ENCODE measurements at places on chromosomes 16 and 17. TPM values are rescaled to one million over a fixed set of nuclear protein-coding genes. Genes with fewer than 3 reads are reported as not detected.

GRCh38 chr17:78963378-78963777, 16.3 kb downstream of the LGALS3BP start:
- DNase-seq: peak; percentile 27

GRCh38 chr16:3431779-3432219, 11.5 kb downstream of the ZNF597 start:
- DNase-seq: peak; percentile 53

- peak; percentile 93 for DNase-seq
Observed at GRCh38 chr17:11644265-11645212, 46.3 kb downstream of the DNAH9 start.

- peak; percentile 19 for DNase-seq
Observed at GRCh38 chr16:64133366-64133765, 988.5 kb downstream of the CDH11 start.

GRCh38 chr17:526425-526824, 173.8 kb upstream of the RPH3AL start:
- DNase-seq: no peak

- peak; percentile 86 for DNase-seq
Observed at GRCh38 chr17:82963104-82963950, 116.1 kb upstream of the METRNL start.

GRCh38 chr17:4786516-4786915, 352 bp upstream of the VMO1 start:
- no peak for DNase-seq

- no peak for DNase-seq
Observed at GRCh38 chr17:70564006-70564620, 394.8 kb downstream of the KCNJ2 start.

GRCh38 chr17:63652106-63652505, 29.9 kb downstream of the MAP3K3 start:
- no peak for DNase-seq

- peak; percentile 42 for DNase-seq
Observed at GRCh38 chr16:70396246-70396904, 42.5 kb downstream of the ST3GAL2 start.

DNA sequence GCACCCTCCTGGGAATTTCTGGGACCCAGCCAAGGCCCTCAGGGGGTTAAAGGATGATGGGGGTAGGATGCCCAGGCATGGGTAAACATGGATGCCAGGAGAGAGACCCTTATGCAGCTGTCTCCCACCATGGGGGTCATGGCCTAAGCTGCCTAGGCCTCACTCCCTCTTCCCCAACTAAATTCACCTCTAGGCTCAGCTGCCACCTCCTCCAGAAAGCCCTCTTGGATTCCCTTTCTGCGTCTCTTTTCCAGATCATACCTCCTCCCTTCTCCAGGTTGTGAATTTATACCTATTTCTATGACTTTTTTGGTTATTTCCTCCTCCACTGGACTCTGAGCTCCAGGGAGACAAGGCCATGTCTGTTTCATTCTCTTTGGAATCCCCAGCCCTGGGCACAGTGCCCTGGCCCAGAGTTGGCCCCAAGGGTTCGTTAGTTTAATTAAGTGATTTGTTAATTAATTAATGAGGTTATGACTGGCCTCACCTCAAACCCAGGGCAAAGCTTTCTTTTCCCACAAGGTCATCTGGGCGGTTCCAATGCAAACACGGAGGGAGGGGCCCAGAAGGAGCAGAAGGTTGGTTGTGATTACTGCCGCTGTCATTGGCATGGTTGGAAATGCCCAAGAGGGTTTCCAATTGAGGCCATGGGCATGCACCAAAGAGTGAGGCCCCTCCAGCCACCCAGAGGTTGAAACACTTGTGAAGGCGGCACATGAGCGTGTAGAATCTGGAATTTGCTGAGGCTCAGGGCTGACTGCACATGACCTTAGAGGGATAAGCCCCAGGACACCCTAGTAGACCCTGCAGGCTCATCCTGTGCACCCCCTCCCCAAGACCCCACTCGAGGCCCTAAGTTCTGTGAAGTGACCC, 6.9 kb upstream of the KRT17 start:
- no peak for DNase-seq

GRCh38 chr16:5001571-5001970, 32.2 kb downstream of the NAGPA start:
- no peak for DNase-seq

- peak; percentile 80 for DNase-seq
Observed at GRCh38 chr17:64074704-64075426, 54.4 kb upstream of the ICAM2 start.

DNA sequence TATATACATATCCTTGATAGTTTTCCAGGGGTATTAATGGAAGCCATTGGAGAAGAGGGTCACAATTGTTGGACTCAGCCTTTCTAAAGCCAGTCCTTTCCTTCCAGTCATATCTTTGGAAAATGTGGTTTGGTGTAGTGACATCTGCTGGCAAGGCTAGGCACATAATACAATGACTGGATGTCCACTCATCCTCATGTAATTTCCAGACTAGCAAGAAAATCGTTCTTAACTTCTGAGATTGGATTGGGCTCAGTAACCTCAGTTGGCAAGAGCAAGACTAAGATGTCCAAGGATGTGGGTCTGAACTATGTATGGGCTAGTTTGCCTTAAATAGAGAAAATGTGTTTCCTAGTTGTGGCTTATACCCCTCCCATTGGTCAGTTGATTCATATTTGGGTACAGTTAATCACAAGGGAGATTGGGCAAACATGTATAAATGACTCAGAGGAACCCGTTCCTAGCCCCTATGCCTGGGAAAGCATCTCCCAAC, 8.7 kb upstream of the KAT7 start:
- peak; percentile 78 for DNase-seq

DNA sequence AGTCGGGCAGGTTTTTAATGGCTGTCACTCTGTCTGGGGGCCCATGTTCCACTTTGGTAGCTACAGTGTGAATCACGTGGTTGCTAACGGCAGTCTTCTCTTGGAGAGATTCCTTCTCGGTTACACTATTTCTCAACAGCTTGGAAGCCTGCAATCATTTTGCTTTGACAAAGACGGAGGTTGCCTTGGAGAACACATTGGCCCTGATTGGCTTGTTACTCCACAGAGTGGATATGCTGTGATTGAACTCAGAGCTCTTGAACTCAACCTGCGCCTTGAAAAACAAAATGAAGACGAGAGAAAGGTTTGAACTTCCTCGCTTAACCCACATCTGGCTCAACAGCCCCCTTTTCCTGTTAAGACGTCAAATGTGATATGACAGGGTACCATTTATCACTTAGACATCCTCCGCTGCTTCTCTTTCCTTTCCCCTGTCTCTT, 218.9 kb downstream of the MAF start:
- no peak for DNase-seq

GRCh38 chr16:85033171-85033570, 5.6 kb downstream of the KIAA0513 start:
- DNase-seq: no peak

- DNase-seq: no peak
Observed at GRCh38 chr17:7003745-7004144, 7.9 kb downstream of the ALOX12 start.

GRCh38 chr16:85286066-85286831, 174.0 kb upstream of the CIBAR2 start:
- DNase-seq: no peak

GRCh38 chr17:74176546-74177001, 26.9 kb upstream of the RPL38 start:
- DNase-seq: peak; percentile 85

DNA sequence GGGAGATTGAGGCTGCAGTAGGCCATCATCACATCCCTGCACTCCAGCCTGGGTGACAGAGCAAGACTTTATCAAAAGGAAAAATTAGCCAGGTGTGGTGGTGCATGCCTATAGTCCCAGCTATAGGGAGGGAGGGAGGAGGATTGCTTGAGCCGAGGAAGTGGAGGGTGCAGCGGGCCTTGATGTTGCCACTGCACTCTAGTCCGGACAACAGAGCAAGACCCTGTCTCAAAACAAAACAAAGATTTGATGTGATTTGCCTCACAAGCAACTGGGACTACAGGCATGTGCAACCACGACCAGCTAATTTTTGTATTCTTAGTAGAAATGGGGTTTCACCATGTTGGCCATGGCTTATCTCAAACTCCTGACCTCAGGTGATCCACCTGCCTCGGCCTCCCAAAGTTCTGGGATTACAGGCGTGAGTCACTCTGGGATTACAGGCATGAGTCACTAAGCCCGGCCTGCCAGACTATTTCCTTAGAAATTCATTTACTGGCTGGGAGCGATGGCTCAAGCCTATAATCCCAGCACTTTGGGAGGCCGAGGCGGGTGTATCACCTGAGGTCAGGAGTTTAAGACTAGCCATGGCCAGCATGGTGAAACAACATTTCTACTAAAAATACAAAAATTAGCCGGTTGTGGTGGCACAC, 11.5 kb downstream of the UBE2G1 start:
- DNase-seq: no peak

DNA sequence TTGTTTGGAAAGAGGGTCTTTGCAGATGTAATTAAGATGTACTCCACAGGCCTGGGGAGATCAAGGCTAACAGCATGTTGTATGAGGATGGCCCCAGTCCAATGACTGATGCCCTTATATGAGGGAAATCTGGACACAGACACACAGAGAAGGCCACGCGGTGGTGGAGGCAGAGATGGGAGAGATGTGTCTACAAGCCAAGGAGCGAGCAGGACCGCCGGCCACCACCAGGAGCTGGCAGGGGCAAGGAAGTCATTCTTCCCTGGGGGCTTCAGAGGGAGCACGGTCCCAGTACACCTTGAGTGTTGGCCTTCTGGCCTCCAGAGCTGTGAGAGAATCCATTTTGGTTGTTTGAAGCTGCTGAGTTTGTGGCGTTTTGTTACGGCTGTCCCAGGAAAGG, 14.7 kb downstream of the SOCS3 start:
- DNase-seq: no peak

DNA sequence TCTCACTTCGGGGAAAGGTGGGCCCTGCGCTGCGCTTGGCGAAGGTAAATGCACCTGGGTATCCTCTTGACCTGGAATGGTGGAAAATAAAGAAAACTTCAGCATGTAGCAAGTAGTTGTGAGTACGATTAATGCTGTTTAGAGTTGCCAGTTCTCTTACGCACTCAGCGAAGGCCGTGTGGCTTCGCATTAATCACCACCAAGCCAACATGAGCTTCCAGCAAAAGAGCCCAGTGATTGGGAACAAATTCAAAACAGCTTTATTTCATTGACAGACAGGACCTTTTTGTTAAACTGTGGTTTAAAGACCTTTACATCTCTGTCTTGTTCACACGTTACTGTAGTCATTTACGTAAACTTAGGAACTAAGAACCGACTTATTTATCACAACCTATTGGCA, 531.4 kb downstream of the MAF start:
- DNase-seq: no peak

DNA sequence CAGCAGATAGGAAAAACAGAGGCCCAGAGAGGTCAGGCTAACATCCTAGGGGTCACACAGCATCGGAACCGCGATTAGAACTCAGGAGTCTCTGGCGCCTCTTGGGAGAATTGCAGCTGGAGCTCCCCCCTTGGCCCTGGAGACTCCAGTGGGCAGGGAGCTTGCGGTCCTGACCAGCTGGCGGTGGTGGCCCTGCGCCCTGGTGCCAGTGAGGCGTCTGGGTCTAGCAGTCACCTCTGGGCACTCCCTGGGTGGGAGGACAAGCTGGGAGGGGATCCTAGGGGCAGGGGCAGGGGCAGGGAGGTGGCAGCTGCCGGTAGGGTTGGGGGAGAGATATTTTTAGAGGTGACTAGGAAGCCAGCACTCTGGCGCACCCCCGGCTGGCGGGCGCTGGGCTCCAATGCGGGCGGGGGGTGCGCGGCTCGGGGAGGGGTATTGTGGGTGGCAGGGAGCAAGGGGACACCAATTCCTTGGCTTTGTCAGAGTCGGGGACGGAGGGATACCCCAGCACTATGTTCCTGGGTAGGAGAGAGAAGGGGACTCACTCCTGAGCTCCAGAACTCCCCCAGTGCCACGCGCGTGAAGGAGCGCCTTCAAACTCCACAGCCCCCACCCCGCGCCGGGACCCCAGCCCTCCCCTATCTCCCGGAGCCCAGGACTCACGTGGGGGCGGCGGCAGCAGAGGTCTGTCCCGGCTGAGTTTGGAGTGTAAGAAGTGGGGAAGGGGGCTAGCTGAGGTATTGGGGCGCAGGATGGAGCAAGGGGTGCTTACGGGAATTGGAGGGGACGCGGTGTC, 584 bp downstream of the PHOSPHO1 start:
- no peak for DNase-seq

- DNase-seq: no peak
Observed at GRCh38 chr16:12159028-12159427, 182.5 kb downstream of the SNX29 start.

DNA sequence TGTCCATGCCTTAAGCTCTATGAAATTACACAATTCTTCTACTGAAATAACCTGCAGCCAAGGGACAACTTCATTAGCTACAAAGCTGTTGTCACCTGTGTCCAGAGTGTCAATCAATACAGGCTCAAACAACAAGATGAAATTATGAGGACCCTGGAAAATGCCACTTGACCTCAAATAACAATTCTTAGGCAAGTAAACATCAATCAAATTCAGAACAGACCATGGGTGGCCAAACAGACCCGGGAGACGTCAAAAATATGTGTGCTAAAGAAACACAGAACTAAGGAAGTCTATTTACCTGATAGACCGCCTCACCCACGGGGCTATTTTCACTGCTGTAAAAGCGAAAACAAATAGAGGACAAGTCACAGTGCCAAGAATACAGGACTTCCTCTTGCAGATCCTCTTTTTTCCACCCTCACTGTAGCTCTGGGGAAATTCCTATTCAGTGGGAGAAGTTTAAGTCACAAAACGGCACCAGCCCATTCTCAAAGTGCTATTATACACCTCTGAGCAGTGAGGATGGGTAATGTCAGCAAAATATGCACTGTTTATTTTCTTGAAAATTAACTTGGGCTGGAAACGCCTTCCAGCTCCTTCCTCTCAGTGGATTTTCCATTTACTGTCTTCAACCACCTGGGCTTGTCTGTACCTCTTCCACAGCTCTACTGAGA, 2.7 kb downstream of the LITAF start:
- DNase-seq: no peak

- peak; percentile 95 for DNase-seq
Observed at GRCh38 chr17:9924735-9925191, 19.7 kb upstream of the RCVRN start.

- DNase-seq: no peak
Observed at GRCh38 chr16:81321039-81321438, 6.3 kb downstream of the GAN start.

Gene MATCAP1
- 38.8 TPM for total RNA-seq

Gene SREBF1
- total RNA-seq: 48.3 TPM

Gene MYL11
- total RNA-seq: not detected

Gene VPS35
- 96.7 TPM for total RNA-seq

Gene CRHR1
- total RNA-seq: not detected

Gene RMI2
- 4.6 TPM for total RNA-seq

Gene FOXC2
- total RNA-seq: 6.3 TPM

Gene TMEM11
- total RNA-seq: 17.4 TPM

Gene FBXW10B
- 0.19 TPM for total RNA-seq

Gene CCL3
- 4.2 TPM for total RNA-seq

Gene VTN
- 0.98 TPM for total RNA-seq

Gene CHMP1A
- 96.1 TPM for total RNA-seq

Gene CACNG5
- not detected for total RNA-seq

Gene SLC9A5
- total RNA-seq: 1.1 TPM

Gene BORCS6
- total RNA-seq: 8.6 TPM

Gene DPEP1
- total RNA-seq: 24.2 TPM

Gene ATP1B2
- total RNA-seq: 7.6 TPM

Gene MT1M
- 27.9 TPM for total RNA-seq

Measured in kidney (tissue), 22 donors.